Ovary (tissue), 10 donors: ENCODE measurements at places on chromosomes 7 and 10. TPM values are rescaled to one million over a fixed set of nuclear protein-coding genes. Genes with fewer than 3 reads are reported as not detected.

MYO3A gene
- total RNA-seq: not detected

APBB1IP gene
- total RNA-seq: 6.6 TPM

PDE6C gene
- total RNA-seq: not detected

ELN gene
- 49.5 TPM for total RNA-seq

DNA sequence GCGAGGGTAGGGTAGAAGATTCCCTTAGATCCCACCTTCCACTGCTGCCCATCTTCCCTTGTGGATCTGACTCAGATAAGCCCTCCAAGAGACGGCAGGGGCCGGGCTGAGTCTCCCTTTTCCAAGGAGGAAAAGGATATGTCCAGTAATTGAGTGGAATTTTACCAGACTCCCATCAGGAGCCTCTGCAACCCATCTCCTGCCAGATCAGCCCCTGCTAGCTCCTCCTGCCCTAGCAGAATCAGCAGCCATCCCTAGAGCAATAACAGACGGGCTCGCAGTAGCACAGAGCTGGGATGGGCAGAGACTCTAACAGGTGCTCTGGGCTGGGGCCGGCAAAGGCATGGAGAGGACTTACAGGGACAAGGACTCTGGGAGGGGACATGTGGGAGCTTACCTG lies 73.5 kb downstream of the C10orf105 start:
- DNase-seq: no peak

GRCh38 chr10:50286996-50287803 lies 35.9 kb upstream of the ASAH2 start:
- no peak for DNase-seq

DNA sequence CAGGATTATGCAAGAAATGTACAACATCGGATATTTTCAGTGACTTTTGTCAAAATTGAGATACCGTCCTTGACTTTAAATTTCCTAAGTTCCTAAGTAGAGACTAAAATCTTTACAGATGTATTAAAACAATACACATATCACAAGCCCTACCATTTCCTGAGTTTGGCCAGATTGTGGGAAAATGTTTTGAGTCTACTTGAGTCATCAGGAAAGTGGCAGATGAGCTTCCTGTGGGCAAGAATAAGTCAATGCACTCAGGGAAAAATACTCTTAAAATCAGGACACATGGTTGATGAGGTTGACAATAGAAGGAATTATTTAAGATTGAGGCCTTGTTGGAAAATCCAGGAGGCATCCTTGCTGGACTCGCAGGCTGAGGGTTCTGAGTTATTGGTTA lies 162.5 kb downstream of the SNX10 start:
- no peak for DNase-seq

DNA sequence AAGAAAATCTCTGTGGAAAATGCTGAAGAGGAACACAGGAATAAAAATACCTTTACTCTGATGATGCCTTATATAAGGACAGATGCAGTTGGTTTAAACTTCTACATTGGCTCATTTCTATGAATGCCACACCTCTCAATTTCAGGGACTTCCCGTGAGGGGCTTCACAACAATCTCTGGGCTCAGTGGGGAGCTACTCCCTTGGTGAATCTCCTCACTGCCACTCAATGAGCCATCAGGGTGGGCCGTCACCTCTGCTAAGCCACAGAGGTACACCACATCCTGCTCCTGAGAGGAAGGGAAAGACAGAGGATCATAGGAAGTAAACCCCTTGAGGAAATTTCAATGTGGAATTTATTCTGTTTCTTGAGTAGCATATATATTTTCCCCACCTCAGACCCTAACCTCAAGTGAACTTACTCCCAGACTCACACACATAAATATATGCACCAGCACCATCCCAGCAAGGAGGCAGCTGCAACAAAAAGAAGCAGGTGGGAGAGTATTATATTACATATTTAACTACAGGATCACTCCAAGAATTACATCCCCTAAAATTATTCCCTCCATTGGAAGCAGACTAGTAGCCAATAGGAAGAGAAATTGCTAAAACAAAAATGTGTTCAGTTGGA lies 63.3 kb upstream of the PRSS1 start:
- no peak for DNase-seq

- DNase-seq: no peak
Measured at GRCh38 chr7:123415625-123416024, 118.8 kb downstream of the IQUB start.

GRCh38 chr7:151175793-151176311 lies 8.4 kb upstream of the GBX1 start:
- no peak for DNase-seq

- no peak for DNase-seq
Measured at GRCh38 chr7:92840316-92840715, 3.9 kb upstream of the CDK6 start.

DNA sequence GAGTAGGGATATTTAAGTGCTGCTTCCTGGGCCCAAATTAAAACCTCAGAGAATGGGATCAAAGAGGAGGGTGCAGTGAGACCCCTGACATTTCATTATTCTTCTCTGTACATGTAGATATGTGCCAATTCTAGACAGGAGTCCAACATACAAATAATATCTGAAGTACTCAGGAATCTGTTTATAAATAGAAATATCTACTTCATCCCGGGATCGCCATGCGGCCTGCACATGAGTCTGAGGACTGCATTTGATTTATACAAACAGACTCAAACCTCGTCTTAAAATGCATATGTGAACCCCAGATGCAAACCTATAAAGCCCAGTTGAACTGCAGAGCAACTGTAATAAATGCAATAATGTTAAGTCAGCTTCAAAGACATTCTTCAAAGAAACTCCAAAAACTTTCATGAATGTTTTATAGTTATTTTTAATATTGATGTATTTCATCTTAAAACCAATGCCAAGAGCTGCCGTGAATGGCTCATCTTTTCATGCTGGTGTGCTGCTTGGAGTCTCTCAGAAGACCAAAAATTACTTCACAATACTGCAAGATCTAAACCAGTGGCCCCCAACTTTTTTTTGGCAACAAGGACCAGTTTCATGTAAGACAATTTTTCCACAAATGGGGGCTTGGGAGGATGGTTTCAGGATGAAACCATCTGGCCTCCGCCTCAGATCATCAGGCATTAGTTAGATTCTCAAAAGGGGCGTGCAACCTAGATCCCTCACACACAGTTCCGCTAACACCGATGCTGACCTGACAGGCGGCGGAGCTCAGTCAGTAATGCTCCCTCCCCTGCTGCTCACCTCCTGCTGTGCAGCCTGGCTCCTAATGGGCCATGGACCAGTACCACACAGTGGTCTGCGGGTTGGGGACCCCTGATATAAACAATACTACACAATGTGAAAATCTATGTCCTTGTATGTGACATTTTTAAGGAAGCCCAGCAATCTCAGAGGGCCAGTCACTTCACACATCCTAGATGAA lies 166.9 kb downstream of the PARD3 start:
- DNase-seq: no peak

- DNase-seq: no peak
Measured at GRCh38 chr7:29080803-29081202, 65.5 kb downstream of the CPVL start.

DNA sequence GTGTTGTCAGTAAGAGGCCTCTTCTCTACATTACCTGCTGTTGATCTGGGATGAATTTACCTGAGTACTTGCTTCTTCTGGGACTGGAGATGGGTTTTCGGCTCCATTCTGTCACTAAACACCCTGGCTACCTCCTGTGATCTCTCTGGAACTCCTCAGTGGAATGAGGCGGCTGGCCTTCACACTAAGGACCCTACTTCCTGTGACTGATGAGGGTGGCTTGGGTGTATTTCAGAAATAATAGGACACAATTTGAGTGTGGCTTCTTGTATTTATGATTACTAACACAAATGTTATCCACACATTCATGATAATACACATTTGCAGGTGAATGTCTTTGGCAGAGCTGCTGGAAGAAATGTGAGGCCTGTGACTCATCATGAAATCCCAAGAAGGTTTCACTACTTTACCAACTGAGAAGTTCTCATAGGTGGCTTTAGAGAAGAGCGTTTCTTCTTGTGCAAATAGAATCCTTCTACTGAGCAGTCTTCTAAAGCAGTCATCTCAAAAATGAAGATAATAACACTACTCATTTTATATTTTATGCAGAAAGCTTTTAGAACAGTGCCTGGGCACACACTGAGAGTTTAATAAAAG lies 21.3 kb upstream of the EVX1 start:
- DNase-seq: no peak

- DNase-seq: no peak
Measured at GRCh38 chr7:13639396-13639795, 350.1 kb downstream of the ETV1 start.

- DNase-seq: no peak
Measured at GRCh38 chr10:51403521-51403920, 295.9 kb downstream of the CSTF2T start.
